ENCODE measurements at places on chromosomes 2 and 18.

- DNase-seq: no peak
Measured at GRCh38 chr18:76429262-76430126, 65.5 kb downstream of the ZNF516 start.

DNA sequence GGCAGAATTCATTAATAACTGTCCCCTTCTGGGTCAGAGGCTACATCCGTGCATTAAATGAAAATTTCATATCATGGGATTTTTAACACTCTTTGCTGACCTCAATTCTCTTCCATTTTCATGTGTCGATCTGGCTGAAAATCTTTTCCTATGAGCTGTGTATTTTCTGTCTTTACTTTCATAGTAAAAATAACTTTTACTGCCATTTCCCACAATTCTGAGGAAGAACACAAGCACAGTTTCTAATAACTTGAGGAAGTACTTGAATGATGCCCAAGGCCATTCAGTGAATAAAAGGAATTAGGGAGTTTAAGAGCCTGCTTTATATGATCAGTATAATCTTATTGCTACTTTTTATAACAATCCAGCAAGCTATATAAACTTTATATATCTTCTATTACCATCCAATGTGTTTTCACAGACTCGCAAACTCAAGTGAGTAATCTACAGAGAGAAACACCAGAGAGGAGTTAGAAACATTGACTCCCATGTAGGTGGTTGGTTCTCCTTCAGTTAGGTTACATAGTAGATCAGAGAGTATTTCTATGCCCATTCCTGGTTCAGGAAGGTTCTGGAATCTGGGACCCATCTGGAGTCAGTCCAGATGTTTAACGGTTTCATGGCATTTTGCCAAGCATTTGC, 340.0 kb downstream of the FBXO15 start:
- no peak for DNase-seq

GRCh38 chr2:36044411-36044810, 311.2 kb upstream of the CRIM1 start:
- DNase-seq: no peak

- no peak for DNase-seq
Measured at GRCh38 chr18:23095463-23095862, 39.8 kb upstream of the CABLES1 start.

- DNase-seq: no peak
Measured at GRCh38 chr2:82789851-82790205, 1669.3 kb downstream of the SUCLG1 start.

DNA sequence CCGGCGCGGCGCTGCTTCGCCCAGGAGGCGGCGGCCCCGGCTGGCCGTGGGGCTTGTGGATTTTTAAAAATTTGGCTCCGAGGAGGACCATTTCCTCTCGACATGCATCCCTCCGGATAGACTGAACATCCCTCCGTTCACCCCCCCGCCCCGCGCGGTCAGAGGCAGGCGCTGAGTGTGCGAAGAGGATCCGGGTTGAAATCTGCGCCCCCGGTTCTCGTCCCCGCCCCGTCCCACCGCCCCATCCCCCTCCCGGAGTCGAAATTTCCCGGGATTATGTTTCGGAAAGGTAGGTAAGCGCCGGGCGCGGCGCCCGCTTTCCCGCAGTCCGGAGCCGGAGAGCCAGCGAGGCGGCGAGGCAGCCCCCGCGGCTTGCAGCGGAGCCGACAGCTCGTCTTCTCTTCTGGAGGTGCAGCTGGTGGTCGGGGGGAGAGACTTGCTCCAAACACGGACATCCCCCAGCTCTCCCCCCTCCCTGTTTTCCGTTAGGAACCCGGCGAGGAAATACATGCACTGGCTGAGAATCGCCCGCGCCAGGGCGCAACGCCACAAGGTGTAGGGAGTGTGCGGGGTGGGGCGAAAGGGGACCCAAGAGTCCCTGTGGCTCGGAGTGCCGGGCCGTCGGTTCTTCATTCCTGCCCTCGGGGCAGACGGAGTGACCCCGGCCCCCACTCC, at the start of gene PRKCE:
Gene PRKCE, plus strand, starts transcription at position 261 of the 675 bp plus-strand sequence.
- peak; percentile 34 for DNase-seq

DNA sequence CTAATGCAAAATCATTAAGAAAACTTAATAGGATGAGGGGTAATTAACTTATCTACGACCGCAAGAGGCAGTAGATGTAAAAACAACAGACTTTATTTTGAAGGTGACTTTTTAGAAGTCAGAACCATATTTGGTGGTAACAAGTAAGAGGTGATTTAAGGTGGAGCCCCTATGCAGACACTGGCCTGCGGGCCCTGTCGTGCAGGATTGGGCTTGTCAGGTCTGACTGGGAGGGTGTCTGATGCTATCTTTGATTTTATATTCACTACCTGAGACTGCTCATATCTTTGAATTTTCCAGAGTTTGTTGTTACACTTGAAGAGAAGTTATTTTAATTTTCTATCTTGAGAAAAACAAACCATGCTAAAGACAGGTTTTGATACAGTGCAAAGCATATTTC, 29.1 kb upstream of the SCLY start:
- DNase-seq: no peak

- DNase-seq: no peak
Measured at GRCh38 chr2:176461809-176462670, 192.8 kb downstream of the MTX2 start.

DNA sequence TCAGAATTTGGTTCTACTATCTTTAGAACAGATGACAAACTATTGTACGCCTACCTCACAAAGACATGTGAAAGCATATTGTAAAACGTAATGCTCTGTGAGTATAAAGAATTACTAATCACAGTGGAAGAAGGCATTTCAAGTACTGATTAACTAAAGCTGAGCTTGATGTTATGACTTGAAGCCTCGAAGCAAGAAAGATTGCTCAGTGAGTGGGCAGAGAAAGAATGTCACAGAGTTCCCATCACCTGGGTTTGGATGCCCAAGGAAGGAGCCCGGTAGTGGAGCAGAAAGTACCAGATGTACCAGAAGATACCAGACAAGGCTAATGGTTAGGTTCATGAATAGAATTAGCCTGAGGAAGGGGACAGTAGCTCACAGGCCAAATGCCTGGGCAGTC, 39.5 kb upstream of the FAM110C start:
- no peak for DNase-seq

DNA sequence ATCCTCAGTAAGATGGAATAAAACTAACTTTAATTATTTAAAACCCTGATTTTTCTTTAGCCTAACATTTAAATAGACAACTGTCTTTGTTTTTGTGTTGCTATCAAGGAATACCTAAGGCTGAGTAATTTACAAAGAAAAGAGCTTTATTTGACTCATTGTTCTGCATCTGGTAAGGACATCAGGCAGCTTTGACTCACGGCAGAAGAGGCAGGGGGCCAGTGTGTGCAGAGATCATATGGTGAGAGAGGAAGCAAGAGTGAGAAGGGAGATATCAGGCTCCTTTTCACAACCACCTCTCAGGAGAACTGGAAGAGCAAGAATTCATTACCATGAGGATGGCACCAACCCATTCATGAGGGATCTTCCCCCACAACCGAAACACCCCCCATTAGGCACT, 64.6 kb upstream of the TFPI start:
- no peak for DNase-seq

DNA sequence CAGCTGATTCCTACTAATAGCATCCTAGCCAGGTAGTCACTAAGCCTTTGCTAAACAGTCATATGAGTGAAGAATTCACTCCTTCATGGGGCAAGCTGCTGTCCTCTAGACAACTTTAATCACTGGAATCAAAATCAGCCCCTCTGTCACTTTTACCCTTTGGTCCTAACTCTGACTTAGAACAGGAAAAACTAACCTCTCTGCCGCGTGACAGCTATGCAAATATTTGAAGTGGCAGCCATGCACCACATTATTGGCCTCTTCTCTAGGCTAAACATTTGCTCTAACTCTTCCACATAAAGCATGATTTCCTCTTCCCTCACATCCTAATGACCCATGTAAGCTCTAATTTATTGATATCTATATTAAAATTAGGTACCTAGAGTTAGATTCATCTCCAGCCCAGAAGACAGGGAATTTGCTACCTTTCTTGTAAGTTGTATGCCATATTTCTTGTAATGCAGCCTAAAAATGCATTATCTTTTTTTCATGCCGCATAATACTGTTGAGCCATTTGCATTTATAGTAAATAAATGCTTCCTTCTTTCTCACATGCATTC, 12.8 kb upstream of the ONECUT2 start:
- DNase-seq: no peak

- no peak for DNase-seq
Measured at GRCh38 chr2:53969285-53969967, 1.4 kb downstream of the PSME4 start.

DNA sequence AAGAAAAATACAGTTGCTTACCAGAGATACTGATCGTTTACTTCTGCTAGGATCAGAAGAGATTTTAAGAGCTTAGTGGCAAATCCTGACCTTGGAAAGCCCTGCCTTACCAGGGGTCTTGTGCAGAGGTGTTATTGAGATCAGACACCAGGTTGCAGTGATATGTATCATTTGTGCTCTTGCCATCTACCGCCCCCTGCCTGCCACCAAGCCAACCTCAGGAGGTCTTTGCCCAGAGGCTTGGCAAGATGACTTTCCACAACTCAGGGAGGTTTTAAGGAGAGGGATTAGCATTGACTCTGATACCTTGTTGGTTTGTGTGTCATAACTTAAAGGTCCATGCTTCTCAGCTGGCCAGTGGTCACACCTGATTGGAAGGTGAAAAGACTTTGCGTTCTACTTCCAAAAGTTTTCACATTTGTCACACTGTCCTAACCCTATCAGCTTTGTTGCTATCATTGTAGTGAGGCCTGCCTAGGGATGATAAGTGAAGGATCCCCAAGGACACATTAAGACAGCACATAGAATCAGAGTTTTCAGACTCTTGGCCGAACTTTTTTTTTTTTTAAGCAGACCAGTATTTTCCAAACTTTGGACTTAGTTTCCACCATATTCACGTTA, 46.2 kb upstream of the MGAT5 start:
- peak; percentile 50 for DNase-seq

GRCh38 chr2:100707016-100707947, 112.7 kb upstream of the NPAS2 start:
- DNase-seq: no peak

DNA sequence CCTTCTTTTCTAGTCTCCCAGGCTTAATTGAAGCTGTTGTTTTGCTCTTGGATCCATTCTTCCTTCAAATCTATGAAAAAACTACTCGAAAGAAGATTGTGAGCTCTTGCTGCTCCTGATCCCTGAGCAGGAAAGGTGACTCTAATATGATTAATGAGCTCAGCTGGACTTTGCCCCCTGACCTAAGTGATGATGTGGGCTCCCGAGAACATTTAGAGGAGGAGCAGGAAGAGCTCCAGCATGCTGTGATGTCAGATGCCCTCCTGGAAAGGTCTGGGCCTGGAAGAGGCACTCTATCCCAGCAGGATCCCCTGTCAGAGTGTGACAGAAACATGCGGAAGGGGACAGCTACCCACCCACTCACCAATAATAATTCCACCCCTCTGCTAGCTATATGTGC, 117.9 kb upstream of the PELI1 start:
- DNase-seq: no peak

DNA sequence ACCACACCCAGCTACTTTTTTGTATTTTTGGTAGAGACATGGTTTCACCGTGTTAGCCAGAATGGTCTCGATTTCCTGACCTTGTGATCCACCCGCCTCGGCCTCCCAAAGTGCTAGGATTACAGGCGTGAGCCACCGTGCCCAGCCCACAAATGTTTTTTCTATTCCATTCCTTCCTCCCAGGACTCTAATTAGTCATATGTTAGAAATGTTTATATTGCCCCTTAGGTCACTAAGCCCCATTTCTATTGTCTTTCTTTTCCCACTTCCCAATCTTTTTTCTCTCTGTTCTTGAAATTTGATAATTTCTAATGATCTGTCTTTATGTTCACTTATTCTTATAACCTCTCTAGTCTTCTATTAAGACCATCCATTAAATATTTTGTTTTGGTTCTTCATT, 31.3 kb upstream of the CDCA7 start:
- no peak for DNase-seq

GRCh38 chr2:135742325-135742757, 686 bp downstream of the UBXN4 start:
- peak; percentile 6 for DNase-seq
